ENCODE measurements at places on chromosomes 1 and 21. TPM values are rescaled to one million over a fixed set of nuclear protein-coding genes. Genes with fewer than 3 reads are reported as not detected.

- DNase-seq: no peak
Observed at GRCh38 chr21:39124681-39125251, 58.5 kb downstream of the PSMG1 start.

- DNase-seq: no peak
Observed at GRCh38 chr1:100452641-100453040, 85.3 kb upstream of the GPR88 start.

GRCh38 chr1:90319918-90320317, 325.0 kb downstream of the ZNF326 start:
- DNase-seq: no peak

- DNase-seq: no peak
Observed at GRCh38 chr1:26161415-26162219, 2.7 kb downstream of the FAM110D start.

DNA sequence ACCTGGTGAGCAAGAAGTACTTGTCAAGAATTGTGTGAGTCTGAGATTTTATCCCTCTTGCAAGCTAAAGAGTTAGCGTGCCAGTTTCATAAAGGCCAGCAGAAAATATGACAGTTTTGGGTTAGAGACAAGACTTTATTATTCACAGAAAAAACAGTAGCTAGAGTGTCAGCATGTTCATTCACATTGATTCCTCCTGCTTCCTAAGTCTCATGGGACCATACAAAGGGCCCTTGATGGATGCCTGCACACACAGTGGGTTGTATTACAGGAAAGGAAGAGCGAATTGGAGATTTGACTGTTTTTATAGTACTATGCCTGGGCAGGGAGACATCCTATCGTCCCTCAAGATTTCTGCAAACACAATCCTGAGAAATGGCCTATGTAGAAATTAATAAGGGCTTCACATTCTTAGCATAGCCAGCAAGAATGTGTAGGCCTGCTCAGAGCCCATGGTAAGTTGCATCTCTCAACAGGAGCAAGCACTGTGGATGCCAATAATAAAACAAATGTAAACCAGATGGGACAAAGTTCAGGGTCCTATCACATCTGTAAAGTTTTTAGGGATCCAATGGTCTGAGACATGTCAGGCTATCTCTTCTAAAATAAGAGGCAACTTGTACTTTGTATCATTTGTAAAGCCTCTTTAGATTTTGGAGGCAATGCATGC, 4.0 kb upstream of the ASPM start:
- DNase-seq: no peak

Gene CLCNKA
- 2.4 TPM for total RNA-seq
